ENCODE measurements at places on chromosomes 3 and 15.

DNA sequence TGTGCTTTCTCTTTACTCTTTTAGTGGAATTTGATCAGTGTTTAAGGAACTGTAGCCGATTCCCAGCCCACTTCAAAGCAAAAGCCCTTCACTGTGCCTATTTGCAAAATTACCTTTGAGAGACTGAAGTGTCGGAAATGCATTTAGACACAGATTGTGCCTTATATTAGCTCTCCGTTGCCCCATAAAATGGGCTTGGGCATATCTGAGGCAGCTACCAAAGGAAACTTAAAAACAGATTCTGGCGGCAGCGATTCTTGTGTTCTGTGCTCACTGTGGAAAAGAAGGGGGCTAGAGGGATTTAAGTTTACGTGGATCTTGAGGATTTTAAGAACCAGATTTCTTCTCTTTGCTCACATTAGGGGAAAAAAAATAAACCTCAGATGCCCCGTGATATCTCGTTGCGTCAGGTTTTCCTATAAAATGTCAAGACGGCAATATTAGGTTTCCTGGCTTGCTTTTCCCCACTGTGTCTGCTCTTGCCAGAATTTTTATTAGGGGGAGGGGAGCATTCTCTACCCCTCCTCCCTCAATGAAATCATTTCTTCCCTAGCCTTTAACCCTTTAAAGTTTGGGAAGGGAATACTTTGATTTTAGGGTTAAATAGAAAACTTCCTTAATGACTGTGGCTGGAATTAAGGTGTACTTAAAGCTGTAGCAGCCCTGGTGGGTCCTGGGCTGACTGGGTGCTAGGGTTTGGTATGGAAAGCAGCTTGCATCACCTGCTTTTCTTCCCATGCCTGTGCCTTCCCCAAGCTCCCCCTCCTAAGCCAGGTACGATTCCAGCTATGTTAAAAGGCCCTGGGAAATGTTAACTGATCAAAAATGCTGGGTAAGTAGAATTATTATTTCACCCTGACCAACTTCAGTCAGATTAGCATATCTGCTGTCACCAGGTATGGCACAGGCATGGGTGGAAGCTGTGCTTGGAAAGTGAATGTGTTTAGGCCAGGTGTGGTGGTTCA, 73.8 kb downstream of the SMAD3 start:
- DNase-seq, result no peak

DNA sequence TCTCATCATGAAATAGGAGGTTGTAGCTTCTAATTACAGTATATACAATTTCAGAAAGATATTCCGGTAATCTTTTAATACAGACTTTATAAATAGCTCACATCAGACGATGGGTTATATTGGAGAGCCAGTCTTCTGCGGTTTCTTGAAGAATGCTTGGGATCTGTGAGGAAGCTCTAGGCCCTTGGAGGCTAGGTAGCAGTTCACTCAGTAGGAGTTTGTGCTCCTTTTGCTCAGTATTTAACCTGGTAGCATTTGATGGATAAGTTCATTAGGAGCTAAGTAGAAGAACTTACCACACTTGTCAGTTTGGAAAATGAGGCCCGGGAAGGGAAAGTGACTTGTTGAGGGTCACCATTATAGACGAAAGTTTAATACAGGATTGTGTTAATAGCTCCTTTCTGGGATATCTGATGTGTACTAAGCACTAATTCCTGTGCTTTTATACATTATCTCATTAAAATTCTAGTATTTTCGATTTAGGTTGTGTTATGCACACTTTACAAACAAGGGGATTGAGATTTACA, 2.8 kb downstream of the FNDC3B start:
- DNase-seq, result no peak

- no peak for DNase-seq
Observed at GRCh38 chr15:52292780-52293392, 2.7 kb downstream of the MYO5C start.

DNA sequence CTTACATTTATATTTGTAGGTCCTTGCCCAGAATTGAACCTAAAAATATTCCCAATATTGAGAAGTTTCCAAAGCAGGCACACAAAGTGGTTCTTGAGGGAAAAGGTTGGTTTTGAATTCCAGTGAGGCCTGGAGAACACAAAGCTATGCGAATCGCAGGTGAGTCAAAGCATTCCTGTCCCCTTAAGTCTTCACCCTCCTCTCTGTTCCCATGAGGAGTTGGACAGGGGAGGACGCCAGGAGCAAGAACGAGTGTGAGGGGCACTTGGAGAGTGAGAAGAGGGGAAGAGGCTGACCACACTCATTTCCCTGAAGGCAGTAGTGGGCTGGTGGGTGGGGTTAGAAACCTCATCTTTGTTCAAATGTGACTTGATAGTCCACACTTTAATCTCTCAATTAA, 185.8 kb upstream of the EOMES start:
- DNase-seq, result no peak

GRCh38 chr3:4536260-4536659, 43.1 kb downstream of the ITPR1 start:
- no peak for DNase-seq

DNA sequence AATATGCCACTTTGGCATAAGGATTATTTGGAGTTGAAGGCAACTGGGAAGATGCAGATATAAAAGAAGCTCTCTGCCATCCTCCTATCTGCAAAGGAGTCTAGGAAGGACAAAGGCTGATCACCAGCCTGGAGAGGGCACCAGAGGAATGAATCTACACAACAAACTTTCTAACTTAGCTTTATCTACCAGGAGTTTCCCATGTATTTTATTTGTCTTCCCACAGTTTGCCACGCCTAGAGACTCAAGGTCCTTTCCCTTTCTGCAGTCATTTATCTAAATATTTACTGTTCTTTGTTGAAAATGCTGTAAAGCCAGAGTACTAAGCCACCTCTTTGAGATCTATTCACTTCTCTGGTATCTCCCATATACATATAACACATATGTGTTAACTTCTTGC, 32.2 kb downstream of the GPR176 start:
- DNase-seq, result no peak

DNA sequence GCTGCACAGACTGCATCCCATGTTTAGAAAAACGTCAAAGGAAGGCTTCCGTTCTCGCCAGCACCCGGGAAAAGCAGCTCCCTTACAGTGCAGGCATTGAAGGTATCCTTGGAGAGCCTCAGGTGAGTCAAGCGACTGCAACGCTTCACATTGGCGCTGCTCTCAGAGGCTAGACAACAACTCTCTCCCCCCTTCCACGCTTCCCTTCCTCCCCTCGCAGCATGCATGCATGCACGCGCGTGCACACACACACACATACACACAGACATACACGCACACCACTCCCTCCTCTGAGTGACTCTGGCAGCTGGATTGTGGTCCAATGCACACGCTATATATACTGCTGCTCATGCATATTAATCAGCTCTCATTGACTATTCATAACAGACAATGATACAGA, 191.1 kb downstream of the PDZRN3 start:
- no peak for DNase-seq

DNA sequence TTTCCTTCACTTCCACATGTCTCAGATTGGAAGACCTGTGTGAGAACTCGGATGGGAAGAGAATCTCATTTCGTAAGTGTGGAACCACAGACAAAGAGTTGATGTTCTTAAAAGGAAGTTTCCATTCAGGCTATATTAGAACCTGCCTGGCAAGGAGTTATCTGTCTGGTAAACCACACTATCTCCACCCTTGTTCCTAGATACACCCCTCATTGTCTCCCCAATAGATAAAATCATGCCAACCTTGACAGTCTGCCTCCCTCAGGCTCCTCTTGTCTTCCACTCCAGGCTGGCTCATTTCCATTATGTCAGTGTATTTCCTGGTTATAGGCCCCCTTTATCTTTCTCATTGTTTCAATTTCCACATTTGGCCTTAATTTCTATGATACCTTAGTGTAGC, 89.2 kb downstream of the TMEM108 start:
- no peak for DNase-seq

GRCh38 chr3:115713284-115713683, 90.0 kb downstream of the GAP43 start:
- no peak for DNase-seq

DNA sequence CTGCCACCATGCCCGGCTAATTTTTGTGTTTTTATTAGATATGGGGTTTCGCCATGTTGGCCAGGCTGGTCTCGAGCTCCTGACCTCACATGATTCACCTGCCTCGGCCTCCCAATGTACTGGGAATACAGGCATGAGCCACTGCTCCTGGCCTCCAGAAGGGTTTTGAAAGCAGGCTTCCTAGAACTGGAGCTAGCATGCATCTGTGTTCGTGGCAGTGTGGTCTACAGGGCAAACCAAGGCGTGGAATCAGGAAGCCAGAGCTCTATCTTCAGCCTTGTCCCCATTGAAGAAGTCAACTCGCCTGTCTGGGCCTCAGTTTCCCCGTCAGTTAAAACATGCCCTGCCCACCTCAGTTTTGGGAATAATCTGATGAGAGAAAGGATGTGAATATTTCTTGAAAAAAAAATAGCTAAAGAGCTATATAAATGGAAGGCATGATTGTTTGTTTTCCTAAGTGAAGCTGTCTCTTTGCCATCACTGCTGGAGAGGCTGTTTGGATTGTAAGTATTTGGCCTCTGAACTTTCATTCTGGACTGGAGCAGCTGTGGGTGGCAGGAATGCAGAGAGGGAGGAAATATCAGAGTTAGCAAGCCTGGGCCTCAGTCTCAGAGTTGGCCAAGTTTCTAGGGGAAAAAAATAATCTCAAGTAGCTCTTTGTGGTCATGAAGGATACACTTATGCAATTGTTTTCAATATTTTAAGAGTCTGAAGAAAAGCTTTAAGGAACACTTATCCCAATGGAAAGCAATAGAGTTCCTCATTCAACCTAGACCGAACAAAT, 36.5 kb upstream of the UACA start:
- DNase-seq, result no peak

DNA sequence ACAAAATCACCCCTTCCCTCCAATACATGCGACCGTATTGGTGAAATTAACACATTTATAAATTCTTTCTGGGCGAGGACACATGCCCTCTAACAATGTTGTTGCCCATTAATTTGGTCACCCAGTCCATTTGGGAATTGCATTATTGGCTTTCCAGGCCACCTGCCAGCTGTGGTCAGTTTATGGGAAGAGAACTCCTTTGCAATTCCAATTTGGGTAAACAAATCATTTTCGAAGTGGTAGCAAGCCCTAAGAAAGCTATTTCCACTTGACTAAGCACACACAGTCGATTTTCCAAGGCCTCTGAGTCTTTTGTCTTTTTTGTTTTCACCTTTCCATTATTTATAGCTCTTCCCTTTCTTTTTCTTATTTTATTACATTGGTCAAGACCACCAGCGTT, 362.3 kb upstream of the RGMA start:
- no peak for DNase-seq

DNA sequence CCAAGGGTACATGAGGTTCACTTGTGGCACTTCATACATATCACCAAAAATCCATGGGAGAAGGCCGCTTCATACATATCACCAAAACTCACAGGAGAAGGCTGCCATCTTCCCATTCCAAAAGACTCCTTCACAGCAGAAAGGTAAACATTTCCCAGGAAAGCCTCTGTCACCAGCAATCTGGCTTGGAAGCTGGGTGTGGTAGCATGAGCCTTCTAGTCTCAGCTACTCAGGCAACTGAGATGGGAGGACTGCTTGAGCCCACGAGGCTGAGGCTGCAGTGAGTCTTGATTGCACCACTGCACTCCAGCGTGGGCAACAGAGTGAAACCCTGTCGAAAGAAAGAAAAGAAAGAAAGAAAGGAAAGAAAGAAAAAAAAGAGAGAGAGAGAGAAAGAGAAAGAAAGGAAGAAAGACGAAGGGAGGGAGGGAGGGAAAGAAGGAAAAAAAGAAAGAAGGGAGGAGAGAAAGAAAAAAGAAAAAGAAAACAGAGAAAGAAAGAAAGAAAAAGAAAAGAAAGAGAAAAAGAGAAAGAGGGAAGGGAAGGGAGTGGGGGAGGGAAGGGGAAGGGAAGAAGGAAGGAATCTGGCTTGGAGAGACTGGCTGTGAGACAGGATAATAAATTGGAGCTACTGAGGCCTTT, 7.2 kb downstream of the LRIG1 start:
- no peak for DNase-seq

- DNase-seq, result no peak
Observed at GRCh38 chr3:147299656-147300055, 106.7 kb downstream of the ZIC4 start.

GRCh38 chr15:100598655-100599054, 3.3 kb downstream of the LINS1 start:
- DNase-seq, result no peak

- DNase-seq, result no peak
Observed at GRCh38 chr15:94793207-94793606, 561.8 kb downstream of the MCTP2 start.

- peak; percentile 37 for DNase-seq
Observed at GRCh38 chr3:186931532-186932280, 1.4 kb downstream of the ST6GAL1 start.

DNA sequence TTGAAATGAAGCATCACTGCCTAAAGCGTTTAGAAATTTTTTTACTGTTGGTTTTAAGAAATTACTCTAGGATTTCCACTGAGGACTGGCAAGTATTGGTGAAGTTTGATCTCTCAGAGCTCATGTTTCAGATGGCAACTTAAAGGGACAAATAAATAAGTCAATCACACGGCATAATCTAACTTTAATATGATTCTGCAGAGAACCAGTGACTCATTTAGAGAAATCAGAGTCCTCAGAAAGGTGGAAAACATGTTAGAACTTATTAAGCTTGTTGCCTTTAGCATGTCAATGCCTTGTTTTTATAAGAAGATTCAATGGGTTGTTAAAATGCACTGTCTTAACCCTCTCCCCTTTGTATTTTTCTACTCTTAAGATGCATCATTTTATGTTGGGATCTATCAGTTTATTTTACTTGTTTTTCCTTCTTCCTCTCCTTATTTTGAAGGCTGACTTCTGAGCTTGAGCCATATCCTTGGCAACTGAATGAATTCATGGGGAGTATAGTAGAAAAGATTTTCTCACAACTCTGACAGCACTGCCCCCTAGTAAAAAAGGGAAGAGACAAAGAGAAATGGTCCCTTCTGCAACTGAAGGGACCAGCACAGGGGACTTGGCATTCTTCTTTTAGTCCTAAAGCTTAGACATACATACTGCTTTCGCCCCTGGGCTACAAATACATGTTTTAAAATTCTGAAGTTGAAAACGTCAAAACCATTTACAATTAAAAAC, 431.2 kb downstream of the LPP start:
- DNase-seq, result peak; percentile 68

DNA sequence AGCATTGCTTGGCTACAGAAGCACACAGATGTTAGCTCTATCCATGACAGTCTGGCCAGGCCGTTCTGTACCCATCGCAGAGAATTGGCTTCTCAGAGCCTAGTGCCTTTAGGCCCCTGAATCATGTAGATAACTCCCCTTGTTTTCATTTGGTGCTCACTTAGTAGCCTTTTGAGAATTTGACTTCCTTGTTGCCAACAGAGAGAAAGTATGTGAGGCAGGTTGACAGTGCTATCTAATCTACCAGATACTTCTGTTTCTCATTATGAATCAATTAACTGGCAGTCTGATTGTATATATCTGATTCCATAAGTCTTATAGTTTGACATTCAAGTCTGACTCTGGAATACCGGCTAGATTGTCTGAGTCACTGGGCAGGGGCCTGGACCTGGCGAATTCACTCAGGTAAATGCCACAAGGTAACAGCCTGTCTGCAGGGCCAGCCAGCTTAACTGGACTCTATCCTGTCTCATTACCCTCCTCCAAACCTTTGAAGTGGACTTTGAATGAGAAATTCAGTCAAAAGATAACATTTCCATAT, 160.2 kb downstream of the GHSR start:
- DNase-seq, result no peak

GRCh38 chr3:170364965-170365364, 7.5 kb downstream of the SKIL start:
- DNase-seq, result no peak

Measured in T-helper 2 cell (primary cell).